ENCODE measurements at places on chromosomes 4 and X. TPM values are rescaled to one million over a fixed set of nuclear protein-coding genes. Genes with fewer than 3 reads are reported as not detected.
A peak's percentile ranks its signal among the peaks of the same experiment; 100 is the strongest.

DNA sequence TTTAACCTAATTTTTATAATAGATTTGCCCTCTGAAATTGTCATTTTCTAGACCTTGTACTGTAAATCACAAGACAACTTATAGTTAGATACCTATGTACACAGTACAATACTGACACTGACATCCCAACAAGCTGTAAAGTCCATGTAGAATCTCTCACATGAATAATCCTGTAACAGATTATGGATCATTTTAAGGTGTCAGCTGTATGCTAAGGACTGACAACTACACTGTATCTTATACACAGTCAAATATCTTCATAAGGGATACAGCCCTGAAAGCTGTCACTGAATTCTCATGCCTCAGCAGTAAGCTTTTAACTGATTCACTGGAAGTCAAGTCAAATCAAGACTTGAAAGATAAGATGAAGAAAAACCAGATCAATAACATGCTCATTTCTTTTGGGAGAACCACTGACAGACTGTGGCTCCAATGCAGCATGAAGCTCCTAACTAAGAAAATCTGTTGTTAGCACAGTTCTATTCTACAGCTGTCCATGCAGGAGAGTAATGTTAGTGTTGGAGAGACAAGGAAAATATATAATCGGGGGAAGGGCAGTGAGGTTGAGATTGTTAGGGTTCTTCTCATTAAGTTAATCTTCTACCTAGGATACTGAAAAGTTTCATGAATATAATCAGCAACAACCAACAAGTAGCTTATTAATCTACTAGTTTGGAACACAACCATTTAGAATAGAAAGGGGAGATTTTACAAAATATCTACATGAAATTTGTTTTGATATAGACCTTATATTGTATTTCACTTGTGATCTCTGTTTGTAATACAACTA is 612.0 kb downstream of the PCDH18 start:
- no peaks in the 10 kb centered on the region for H3K27me3 ChIP-seq
- no peaks in the 10 kb centered on the region for H3K36me3 ChIP-seq
- H3K4me1 ChIP-seq: no peaks in the 10 kb centered on the region
- H3K27ac ChIP-seq: no peak overlapping the region
- no peak for DNase-seq
- no peak overlapping the region for H3K4me3 ChIP-seq

GRCh38 chrX:136237074-136237473 is 14.1 kb downstream of the MAP7D3 start:
- peaks cover 9% of the 10 kb centered on the region for H3K36me3 ChIP-seq
- no peak overlapping the region for H3K27ac ChIP-seq
- no peaks in the 10 kb centered on the region for H3K4me1 ChIP-seq

GRCh38 chrX:93932471-93933220 is 258.6 kb downstream of the FAM133A start:
- no peaks in the 10 kb centered on the region for H3K36me3 ChIP-seq
- no peaks in the 10 kb centered on the region for H3K27me3 ChIP-seq
- no peaks in the 10 kb centered on the region for H3K4me1 ChIP-seq
- no peak for DNase-seq

- H3K27ac ChIP-seq: no peak overlapping the region
- no peak overlapping the region for H3K4me3 ChIP-seq
- no peaks in the 10 kb centered on the region for H3K27me3 ChIP-seq
- no peaks in the 10 kb centered on the region for H3K36me3 ChIP-seq
- no peak for DNase-seq
- no peaks in the 10 kb centered on the region for H3K4me1 ChIP-seq
Observed at GRCh38 chr4:54675721-54676461, 18.1 kb downstream of the KIT start.

NEXMIF gene
- 0.08 TPM for total RNA-seq

DNA sequence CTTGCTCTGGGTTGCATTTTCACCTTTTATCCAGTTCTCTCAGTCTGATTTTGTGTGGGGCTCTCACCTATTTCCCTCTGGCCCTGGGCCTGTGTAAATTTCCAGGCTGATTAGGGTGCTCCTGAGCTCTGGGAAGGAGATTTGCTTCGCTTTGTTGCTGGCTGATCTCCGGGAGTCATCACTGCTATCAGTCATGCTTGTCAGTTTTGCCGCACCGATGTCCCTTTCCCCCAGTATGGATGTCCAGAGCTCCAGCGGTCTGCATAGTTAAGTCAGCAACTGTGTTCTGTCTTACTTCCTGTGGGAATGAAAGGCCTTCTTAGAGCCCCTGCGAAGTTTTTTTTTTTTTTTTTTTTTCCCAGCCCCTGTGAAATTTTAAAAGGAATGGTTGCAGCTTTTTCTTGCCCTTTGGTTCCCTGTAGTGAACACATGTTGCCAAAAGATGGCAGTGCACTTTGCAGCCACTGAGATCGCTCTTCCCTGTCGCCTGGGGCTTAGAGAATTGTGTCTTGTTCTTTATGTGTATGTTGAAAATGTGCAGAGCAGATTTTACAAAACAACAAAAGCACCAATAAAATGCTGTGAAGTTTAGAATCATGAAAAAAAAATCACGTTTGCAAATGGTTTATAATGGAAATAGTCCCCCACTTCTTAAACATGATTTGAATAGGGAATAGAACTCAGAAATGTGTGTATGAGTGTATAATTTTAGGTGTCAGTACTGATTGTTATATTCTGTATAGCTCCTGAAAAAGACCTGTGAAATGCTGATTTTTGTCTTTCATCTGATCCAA is 109.1 kb upstream of the SLC4A4 start:
- H3K4me1 ChIP-seq: no peaks in the 10 kb centered on the region
- H3K36me3 ChIP-seq: no peaks in the 10 kb centered on the region
- H3K4me3 ChIP-seq: no peak overlapping the region
- peak; percentile 13 for DNase-seq
- H3K27me3 ChIP-seq: no peaks in the 10 kb centered on the region

DNA sequence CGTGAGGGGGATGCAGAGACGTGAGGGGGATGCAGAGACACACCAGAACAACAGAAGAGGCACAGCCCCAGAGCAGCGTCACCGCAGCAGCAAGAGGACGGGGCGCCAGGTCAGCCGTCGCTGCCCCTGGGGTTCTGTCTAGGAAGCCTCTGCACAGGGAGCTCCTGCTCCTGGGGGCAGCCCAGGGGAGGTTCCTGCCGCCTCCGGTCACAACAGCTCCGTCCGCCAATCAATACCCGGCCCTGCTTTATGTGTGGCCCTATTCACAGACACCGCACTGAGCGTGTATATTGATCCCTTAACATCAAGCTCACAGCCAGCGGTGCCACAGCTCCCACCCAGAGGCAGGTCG is 69.6 kb downstream of the FAM53A start:
- no peak overlapping the region for H3K27ac ChIP-seq
- H3K4me3 ChIP-seq: no peak overlapping the region

GRCh38 chr4:176125063-176125462 is 59.4 kb downstream of the WDR17 start:
- no peak for DNase-seq
- H3K4me1 ChIP-seq: no peaks in the 10 kb centered on the region
- no peak overlapping the region for H3K27ac ChIP-seq

DNA sequence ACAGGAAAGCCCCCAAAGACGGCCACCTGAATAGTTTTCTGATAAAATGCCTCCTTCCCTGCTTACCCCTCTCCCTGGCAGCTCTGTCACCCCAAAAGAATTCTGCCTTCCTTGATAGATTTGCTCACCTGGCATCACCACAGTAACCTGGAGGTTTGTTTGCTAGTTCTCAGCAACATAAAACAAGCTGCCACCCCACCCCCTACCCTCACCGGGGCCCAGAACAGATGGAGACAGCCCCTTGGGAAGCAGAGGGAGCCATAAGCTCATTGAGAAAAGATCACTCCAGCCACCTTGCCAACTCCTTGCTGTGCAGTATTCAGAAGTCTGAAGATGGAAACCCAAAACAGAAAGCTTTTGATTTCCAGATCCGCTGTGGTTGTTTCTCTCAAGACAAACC is 108.6 kb downstream of the DHX15 start:
- peaks cover 22% of the 10 kb centered on the region for H3K4me1 ChIP-seq
- H3K27ac ChIP-seq: no peak overlapping the region
- no peak for DNase-seq
- no peaks in the 10 kb centered on the region for H3K36me3 ChIP-seq
- H3K4me3 ChIP-seq: no peak overlapping the region
- peaks cover 6% of the 10 kb centered on the region for H3K27me3 ChIP-seq

RIPPLY1 gene
- not detected for total RNA-seq

GRCh38 chr4:185317880-185318279 is 77.8 kb downstream of the LRP2BP start:
- no peak overlapping the region for H3K27ac ChIP-seq
- peaks cover 13% of the 10 kb centered on the region for H3K36me3 ChIP-seq
- H3K4me1 ChIP-seq: no peaks in the 10 kb centered on the region
- no peaks in the 10 kb centered on the region for H3K27me3 ChIP-seq
- no peak overlapping the region for H3K4me3 ChIP-seq
- DNase-seq: no peak

GRCh38 chr4:132218406-132218805 is 930.7 kb upstream of the PCDH10 start:
- no peaks in the 10 kb centered on the region for H3K27me3 ChIP-seq
- no peak for DNase-seq
- no peak overlapping the region for H3K27ac ChIP-seq
- H3K4me3 ChIP-seq: no peak overlapping the region
- no peaks in the 10 kb centered on the region for H3K4me1 ChIP-seq
- H3K36me3 ChIP-seq: no peaks in the 10 kb centered on the region

SLC49A3 gene
- total RNA-seq: 14.9 TPM

RNF150 gene
- not detected for total RNA-seq

AMER1 gene
- 4.2 TPM for total RNA-seq

CFP gene
- total RNA-seq: 21.1 TPM
